ENCODE measurements at places on chromosomes 12 and 14.
A peak's percentile ranks its signal among the peaks of the same experiment; 100 is the strongest.

- DNase-seq, result no peak
Measured at GRCh38 chr14:69392481-69392880, 5.6 kb downstream of the ERH start.

GRCh38 chr12:111494676-111495075 is 89.0 kb downstream of the SH2B3 start:
- no peak for DNase-seq

DNA sequence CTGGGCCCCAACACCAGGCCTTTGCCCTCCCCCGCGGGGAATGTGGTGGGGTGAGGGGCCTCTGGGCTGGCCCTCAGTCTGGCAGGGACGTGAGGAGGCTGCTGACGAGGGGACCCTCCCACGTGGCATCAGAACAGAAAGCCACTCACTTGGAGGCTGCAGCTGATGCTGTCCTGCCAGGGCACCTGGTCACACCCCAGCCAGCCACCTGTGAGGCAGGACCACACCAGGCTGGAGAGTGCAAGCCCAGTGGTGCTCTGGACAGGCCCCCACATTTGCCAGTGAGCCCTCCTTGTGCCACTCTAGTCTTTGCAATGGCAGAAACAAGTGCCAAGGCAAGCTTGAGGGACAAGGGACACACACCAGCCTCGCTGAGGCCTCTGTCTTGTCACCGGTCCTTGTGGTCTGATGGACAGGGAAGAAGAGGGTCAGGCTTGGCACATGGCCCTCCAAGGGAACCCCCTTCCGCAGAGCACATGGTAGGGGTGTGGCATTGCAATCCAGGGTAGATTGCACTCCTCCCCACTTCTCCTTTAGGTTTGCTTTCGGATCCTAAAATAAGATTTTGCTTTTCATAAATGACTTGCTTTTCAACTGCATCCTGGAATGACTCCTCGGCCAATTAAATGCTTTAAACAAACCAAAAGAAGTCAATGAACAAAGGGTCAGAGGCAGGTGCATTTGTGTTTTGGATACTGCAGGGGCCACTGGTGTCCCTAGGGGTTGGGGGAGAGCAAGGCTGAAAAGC is 53.7 kb downstream of the CCDC88C start:
- peak; percentile 73 for DNase-seq

GRCh38 chr14:32933629-32934072 is 5.0 kb upstream of the NPAS3 start:
- DNase-seq, result no peak

All from naive B cell (primary cell).